ENCODE measurements at places on chromosomes 5 and 9.

GRCh38 chr5:38360323-38361061, 102.1 kb downstream of the EGFLAM start:
- DNase-seq = no peak

- no peak for DNase-seq
Observed at GRCh38 chr5:856531-857425, 6.0 kb upstream of the ZDHHC11 start.

DNA sequence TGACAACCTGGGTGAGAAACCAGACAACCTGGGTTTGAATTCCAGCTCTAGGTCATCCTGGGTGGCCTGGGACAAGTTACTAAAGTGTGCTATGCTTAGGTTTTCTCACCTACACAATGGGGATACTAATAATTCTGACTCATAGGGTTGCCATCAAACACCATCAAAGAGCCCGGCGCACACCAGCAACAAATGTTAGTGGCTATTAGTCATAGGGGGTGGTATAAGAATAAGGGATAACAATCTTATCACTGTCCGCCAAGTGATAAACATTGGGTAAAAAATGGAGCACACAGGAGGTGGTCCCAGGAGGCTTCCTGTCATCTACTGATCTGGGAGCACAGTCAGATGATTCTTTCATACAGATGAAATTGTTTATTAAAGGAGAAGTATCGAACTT, 61.4 kb upstream of the AFAP1L1 start:
- no peak for DNase-seq

- no peak for DNase-seq
Observed at GRCh38 chr9:37104183-37104889, 16.0 kb upstream of the ZCCHC7 start.

DNA sequence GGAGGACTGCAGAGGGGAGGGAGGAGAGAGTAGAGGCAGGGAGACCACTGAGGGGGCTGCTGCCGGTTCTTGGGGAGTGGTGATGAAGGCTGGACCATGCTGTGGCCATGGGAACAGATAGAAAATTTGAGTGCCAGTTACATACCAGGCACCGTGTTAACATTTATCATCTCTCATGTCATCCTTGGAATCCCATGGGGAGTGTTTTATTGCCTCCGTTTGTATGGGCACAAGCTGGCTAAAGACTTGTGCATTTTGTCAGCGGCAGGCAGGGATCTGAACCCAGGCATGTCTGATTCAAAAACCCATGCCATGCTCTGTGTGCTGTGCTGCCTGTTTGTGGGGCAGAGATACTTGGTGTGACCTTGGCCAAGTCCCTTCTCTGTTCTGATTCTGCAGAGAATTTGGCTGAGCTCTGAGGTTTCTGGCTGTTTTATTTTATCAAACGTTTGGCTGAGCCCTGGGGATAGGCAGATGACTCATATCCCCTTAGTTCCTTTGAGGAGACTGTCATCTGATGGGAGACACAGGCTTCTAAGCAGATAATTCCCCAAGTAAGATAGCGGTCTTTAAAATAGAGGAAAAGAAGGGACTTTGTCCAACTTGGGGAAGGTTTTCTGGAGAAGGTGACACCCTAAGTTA, 22.2 kb downstream of the COL27A1 start:
- DNase-seq = no peak

GRCh38 chr9:121746866-121747265, 95.4 kb downstream of the DAB2IP start:
- no peak for DNase-seq

- DNase-seq = no peak
Observed at GRCh38 chr9:131436865-131437271, 43.0 kb downstream of the PRRC2B start.

- peak; percentile 68 for DNase-seq
Observed at GRCh38 chr5:9361835-9362234, 184.0 kb downstream of the SEMA5A start.

DNA sequence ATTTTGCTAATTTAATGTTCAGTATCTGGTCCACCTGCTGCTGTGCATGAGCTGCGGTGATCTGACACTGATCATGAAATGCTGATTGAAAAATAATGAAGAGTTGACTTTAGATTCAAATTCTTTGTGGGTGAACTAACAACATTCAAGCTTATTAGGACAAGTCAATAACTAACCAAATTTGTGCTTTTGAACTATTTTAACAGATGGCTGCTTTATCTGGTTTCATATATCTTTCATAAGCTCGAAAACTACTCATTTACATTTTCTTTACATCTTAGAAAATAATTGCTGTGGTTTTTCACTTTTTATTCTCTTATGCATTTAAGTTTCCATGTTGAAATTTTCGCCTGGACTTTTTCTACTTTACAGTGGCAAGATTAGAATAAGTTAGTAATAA, 274.8 kb upstream of the CCNG1 start:
- DNase-seq = no peak
